NB4 (cell line): ENCODE measurements at places on chromosomes 12 and 14.

GRCh38 chr14:96077983-96078624 is 38.9 kb downstream of the C14orf132 start:
- no peak for DNase-seq

DNA sequence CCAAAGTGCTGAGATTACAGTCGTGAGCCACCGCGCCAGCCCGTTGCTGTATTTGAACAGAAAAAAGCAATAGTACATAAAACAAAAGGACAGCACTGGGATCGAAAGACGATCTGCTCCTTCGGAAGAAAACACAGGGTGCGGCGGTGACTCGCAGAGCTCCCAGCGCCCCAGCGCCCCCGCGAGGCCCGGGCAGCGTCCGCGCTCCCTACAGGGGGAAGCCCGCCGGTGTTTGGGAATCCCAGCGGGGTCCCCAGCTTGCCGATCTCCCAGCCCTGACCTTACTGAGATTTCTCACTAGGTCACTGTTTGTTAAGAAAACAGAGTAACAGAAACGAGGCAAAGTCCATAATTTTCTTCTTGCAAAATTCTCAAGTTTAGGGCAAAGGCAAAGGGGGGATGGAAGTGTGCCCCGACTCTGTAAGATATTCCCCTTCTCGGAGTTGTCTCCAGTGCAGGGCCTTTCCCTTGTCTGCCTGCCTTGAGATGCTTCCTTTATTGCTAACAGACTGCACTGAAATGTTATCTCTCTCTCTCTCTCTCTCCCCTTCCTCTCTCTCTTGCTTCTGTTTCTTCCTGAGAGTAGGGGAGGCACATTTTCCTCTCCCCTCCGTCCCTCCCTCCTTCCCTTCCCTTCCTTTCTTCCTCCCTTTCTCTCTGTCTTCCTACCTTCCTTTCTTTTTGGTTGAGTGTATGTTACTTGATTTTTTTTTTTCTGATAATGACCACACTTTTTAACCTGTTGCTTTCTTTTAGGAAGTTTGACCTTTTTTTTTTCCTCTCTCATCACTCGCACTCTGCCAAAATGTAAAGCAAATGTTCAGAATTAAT is 91.9 kb downstream of the TMEM30B start:
- DNase-seq: peak; percentile 20

GRCh38 chr12:51200806-51201205 is 17.1 kb downstream of the POU6F1 start:
- no peak for DNase-seq

- no peak for DNase-seq
These were observed 238.4 kb downstream of the TMEM132D start for GRCh38 chr12:129665414-129665813.

DNA sequence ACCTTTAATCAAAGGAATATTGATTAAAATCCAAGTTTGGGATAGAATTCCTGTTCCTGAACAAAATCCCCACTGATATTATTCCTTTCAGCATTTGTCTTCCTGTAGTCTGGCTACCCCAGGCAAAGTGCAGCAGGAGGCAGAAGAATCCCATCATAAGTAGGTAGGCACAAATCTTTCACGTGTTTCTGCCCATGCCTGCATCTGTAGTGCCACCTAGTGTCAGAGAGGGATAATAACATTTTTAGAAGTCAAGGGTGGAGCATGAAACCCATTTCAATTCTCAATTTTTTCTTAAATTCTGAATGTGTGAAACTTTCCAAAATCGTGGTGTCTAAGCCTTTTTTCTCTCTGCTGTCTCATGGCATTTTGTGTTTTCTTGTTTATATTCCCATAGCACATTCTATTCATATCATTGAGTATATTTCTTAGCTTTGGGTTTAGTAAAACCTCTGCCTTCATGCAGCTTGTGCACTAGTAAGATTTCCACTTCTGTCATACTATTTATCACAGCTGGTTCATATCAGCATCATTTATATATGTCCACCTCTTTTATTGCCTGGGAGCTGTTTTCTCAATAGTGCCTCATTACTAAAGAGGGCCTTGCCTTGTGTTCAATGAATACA is 47.8 kb upstream of the RERG start:
- DNase-seq: peak; percentile 65

- no peak for DNase-seq
These were observed 198.2 kb upstream of the CNOT2 start for GRCh38 chr12:70045036-70045435.

- DNase-seq: no peak
These were observed 32.3 kb downstream of the BEST3 start for GRCh38 chr12:69666798-69667197.

DNA sequence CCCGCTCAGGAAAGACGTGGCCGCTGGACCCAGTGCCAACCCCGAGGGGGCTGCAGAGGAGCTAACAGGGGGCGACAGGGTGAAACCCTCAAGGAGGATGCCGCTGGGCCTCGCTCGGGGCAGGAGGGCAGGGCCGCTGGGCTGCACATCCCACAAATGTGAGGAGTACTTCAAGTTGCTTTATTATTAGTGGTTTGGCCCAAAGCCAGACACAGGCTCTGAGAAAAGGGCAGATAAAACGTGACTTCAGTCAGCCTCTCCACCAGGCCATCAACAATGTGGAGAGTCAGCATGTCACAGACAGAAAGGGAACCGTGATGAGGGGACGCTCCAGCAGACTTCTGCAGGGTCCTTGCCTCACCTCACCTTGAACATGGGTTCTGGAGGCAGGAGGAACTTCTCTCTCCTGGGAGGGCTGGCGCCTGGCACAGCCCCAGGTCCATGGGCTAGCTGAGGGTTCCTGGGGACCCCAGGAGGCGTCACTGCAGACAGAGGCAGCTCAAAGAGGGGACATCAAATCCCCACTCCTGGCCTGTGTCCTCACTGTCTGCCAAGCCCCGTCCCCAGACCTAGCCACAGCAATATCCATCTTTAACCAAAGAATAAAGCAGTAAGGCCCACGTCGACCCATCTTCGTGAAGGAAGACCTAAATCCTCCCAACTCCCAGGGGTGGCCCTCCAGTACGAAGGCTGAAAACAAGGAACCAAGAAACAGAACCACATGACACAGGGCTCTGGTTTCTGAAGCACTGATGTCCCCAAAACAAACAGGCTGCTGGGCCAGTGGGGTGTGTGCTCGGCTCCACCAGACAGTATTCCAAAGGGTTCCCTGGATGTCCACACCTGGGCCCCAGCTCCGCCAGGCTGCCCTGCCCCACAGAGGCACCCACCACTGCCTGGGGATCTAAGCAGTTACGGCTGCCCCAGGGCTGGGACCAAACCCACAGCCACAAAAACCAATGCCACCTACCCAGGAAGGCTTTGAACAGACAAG is 35.1 kb downstream of the CCDC85C start:
- peak; percentile 15 for DNase-seq

DNA sequence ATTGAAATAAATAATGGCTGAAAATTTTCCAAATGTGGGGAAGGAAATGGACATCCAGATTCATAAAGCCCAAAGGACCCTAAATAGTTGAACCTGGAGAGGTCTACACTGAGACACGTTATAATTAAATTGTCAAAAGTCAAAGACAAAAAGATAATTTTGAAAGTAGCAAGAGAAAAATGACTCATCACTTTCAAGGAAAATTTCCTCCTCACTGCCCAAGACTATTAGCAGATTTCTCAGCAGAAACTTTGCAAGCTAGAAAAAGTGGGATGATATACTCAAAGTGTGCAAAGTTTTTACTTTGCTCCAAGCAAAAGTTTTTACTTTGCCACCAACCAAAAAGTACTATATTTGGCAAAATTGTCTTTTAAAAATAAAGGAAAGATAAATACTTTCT is 15.9 kb upstream of the KRT83 start:
- DNase-seq: no peak

- DNase-seq: peak; percentile 10
These were observed 44.7 kb upstream of the SINHCAF start for GRCh38 chr12:31370531-31371255.

- no peak for DNase-seq
These were observed 8.6 kb downstream of the NANOG start for GRCh38 chr12:7797698-7798398.

- DNase-seq: no peak
These were observed 51.0 kb downstream of the NINJ2 start for GRCh38 chr12:612293-612692.

- no peak for DNase-seq
These were observed 5.1 kb downstream of the C12orf56 start for GRCh38 chr12:64385468-64385867.

GRCh38 chr12:26134540-26134939 is 9.7 kb upstream of the BHLHE41 start:
- DNase-seq: no peak

GRCh38 chr14:103544388-103545218 is 15.6 kb downstream of the TRMT61A start:
- DNase-seq: no peak

DNA sequence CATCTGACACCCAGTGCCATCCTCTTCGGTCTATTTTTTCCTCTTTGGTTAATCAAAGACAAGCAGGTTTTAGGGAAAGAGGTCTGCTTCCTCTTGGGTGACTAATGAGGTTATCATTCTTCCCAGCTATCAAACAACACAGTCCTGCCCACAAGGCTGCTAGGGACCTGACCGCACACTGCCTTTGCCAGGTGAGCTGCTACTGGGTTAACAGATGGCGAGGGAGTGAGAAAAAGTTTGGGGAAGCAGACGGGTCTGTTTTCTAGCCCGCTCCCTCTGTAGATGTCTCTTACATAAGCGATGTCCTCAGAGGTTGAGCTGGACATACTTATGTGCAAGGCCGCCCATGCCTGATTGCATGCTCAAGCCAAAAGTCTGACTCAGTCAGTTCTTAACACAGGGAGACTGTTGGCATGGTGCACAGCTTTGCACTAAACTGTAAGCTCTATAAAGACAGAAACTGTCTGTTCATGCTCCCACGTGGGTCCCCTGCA is 94.1 kb downstream of the SLC15A4 start:
- no peak for DNase-seq

GRCh38 chr12:122834104-122834920 is 945 bp upstream of the HIP1R start:
- peak; percentile 36 for DNase-seq

- no peak for DNase-seq
These were observed 61.4 kb downstream of the SEL1L start for GRCh38 chr14:81472096-81472800.

DNA sequence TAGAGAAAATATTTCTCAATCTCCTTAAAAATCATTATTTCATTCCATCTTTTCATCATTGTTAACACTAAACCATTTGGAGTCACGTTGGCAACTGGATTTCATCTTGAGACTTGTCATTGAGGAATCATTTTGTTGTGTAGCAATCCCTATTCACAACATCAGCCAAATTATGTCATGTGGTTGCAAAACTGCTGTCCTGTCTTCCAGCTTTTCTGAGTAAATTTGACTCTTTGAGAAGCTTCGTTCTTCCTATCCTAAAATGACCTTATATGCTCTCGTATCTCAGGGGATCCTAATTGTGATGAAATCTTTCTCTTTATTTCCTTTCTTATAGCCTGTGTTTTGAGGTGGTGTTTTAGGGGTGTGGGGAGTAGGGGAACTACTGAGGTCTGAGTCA is 30.6 kb upstream of the KICS2 start:
- peak; percentile 83 for DNase-seq

DNA sequence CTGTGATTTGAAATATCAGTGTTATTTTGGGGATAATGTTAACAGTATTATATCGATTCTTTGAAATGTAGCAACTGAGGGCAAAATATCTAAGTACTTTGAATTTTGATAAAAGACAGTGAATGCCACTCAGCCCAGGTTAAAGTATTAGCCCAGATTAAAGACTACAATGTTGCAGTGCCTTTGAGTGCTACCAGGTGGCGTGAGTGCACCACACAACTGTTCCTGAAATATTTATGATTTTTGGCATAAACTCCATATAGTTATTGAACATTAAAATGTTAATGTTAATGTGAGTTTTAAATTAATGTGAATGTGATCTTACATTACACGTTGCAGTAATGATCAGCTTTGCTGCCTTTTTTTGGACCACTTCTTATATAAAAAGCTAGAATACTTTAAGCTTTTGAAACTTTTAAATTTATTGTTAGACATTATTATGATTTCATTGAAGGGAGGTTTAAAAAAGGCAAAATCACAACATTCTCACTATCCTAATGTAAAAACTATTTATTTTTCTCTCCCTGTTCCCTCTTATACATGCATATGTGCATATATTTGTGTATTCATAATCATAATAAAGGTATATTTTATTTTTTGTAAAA is 22.5 kb downstream of the MRPS35 start:
- DNase-seq: peak; percentile 69

- DNase-seq: no peak
These were observed at the start of gene ACSS3 for GRCh38 chr12:81077686-81078441. TSS of gene ACSS3 (plus strand) at chr12:81078079. CDS start at chr12:81078121, 42 bp downstream.

GRCh38 chr12:103012884-103013283 is 55.4 kb downstream of the ASCL1 start:
- no peak for DNase-seq
